ENCODE measurements at places on chromosomes 16 and 17. TPM values are rescaled to one million over a fixed set of nuclear protein-coding genes. Genes with fewer than 3 reads are reported as not detected.

- H3K4me3 ChIP-seq: no peak overlapping the region
- H3K27me3 ChIP-seq: no peaks in the 10 kb centered on the region
- no peak for DNase-seq
- no peak overlapping the region for H3K27ac ChIP-seq
These were observed 189.9 kb downstream of the NTN1 start for GRCh38 chr17:9211133-9211765.

CHST4 gene
- not detected for total RNA-seq

DNA sequence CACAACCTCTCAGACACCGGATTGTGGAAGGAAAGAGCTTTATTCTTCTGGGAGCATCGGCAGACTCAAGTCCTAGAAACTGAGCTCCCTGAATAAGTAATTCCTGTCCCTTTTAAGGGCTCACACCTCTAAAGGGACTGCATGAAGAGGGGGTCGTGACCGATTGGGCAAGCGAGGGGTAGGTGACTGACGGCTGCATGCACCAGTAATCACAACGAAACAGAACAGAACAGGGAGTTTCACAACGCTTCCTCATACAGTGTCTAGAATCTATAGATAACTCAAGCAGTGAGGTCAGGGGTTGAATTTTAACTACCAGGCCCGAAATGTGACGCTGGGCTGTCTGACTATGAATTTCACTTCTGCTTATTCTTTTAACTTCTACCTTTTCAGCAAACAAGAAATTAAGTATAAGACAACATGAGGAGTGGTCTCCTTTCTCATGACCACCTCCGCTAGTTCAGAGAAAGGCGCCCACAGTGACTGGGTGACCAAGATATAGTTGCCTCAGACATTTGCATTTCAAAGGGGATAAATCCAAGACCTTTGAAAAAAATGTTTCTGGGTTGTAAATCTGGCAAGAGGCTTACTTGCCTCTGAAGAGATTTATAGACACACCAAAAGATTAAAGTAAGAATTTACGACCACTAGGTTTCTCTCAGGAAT, 88.4 kb upstream of the ATF7IP2 start:
- H3K36me3 ChIP-seq: no peaks in the 10 kb centered on the region
- DNase-seq: no peak
- no peaks in the 10 kb centered on the region for H3K27me3 ChIP-seq

IRX5 gene
- not detected for total RNA-seq

GRCh38 chr17:2035541-2036488, 5.9 kb downstream of the DPH1 start:
- peaks cover 8% of the 10 kb centered on the region for H3K4me1 ChIP-seq
- H3K27me3 ChIP-seq: no peaks in the 10 kb centered on the region
- no peak overlapping the region for H3K4me3 ChIP-seq
- peaks cover 29% of the 10 kb centered on the region for H3K36me3 ChIP-seq

DNA sequence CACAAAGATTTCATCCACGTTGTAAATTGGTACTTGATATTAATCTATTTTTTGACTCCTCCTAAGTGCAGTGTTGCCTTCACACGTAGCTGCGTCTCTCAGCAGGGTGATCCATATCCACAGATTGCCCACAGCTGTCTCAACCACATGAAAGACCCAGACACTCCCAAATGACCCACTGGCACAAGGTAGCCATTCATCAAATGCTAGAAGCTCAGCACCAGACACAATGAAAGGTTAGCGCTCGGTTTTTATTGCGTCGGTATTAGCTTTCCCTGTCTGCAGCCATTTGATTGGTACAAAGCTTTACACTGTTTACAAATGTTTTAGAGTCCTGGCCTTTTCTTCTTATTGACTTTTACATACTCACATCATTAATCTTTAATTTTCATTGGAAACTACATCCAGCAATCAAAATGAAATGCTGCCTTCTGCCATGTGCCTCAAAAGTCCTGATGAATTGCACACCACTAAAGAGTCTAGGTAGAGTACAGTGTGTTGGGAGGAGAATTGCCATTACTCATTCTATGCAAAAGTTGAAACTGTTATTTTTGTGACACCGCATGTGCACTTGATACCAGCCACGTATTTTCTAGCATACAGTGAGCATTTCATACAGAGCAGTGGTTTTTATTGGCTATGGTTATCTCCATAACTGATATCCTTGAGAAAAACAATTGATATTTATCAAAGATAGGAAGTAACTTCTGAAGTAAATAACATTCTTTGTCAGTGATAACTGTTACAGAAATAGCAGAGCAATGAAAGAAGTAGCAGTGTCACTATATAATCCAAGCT, 127.3 kb upstream of the NUDT7 start:
- no peak overlapping the region for H3K4me3 ChIP-seq
- no peaks in the 10 kb centered on the region for H3K36me3 ChIP-seq
- H3K27me3 ChIP-seq: no peaks in the 10 kb centered on the region

HOXB5 gene
- total RNA-seq: not detected

FBXO31 gene
- 47.2 TPM for total RNA-seq

- H3K4me3 ChIP-seq: no peak overlapping the region
- no peak overlapping the region for H3K27ac ChIP-seq
- peak; percentile 51 for DNase-seq
- H3K36me3 ChIP-seq: no peaks in the 10 kb centered on the region
- peaks cover 32% of the 10 kb centered on the region for H3K27me3 ChIP-seq
- H3K4me1 ChIP-seq: peaks cover 11% of the 10 kb centered on the region
These were observed 9.5 kb downstream of the FOXF1 start for GRCh38 chr16:86519649-86520316.

KRT13 gene
- total RNA-seq: not detected

DNA sequence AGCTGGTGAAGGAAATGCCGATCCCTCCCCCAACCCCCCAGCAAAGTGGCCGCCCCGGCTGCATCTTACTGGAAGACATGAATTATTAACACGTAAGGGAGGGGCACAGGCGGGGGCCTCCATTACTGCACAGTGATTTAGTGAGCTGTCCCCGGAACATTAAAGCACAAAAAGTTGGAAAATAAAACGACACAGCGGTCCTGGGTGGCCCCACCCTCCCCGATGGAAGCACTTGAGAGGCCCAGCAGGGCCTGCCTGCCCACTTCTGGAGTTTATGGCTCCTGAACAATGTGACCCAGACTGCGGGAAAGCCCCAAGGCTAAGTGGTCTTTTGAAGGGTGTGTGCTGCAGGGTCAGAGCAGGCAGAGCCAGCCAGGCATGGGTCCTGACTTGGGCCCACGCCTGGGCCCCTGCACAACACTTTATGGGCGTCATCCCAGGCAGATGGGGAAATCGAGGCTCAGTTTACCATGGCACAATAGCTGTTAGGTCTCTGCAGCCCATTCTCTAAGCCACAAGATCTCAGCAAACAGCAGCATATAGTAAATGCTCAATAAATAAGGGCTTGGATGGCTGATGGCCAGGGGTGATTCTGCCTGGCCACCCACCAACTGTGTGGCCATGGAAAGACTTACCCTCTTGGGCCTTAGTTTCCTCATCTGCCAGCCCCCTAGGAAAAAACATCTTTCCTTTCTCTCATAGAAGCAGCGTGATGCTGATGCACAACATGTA, 22.8 kb downstream of the CCDC102A start:
- no peak overlapping the region for H3K27ac ChIP-seq
- H3K36me3 ChIP-seq: peaks cover 52% of the 10 kb centered on the region
- DNase-seq: no peak
- H3K27me3 ChIP-seq: no peaks in the 10 kb centered on the region
- H3K4me3 ChIP-seq: no peak overlapping the region

DNA sequence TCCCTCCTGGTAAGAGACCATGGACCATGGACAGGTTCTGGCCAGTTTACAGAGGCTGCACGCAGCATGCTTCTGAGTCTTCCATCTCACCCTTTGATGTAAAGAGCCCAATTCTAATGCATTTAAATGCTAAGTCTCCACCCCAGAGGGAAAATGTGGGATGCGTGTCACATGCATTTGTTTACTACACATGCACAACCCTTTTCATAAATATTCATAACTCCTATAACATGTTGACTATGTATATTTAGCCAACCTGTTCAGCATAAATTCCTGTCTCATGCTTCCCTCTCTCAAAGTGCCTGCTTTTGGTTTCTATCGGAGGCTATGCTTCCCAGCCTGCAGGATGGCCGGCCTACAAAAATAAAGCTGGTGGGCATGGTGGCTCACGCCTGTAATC, 260.3 kb downstream of the STX8 start:
- H3K27me3 ChIP-seq: no peaks in the 10 kb centered on the region
- no peak overlapping the region for H3K27ac ChIP-seq
- no peak for DNase-seq

TTLL6 gene
- total RNA-seq: not detected

DNA sequence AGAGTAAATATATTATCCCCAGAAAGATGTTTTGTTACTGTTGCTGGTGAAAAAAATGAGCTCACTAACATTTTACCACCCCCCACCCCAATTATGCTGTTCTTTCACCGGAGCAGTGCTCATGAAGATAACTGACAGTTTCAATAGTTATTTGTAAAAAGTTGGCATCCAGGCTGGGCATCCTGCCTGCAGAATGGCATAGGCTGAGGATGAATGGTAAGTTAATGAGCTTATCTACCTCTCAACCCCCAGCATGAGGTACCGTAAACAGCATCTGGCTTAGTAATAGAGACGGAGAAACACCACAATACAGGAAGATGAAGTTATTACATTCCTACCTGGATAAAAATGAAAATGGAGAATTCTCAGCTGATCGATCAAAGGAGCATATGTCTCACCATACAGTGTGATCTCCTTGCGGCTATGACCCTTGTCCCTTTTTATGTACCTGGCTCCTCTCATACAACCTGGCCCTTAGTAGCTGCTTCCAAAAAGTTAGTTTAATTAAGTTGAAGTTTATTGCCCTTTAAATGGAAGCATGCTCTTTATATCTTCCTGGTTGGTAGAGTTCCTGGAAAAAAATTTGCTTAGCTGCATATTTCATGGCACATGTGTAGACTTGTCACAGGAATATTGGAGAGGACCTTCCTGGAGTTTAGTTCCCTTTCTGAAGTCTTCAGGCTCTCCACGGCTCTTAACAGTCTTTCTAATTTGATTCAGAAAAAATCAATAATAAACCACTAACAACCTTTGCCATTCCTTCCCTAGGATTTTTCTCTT, 61.2 kb upstream of the MPHOSPH6 start:
- no peaks in the 10 kb centered on the region for H3K36me3 ChIP-seq
- H3K27me3 ChIP-seq: no peaks in the 10 kb centered on the region
- H3K4me1 ChIP-seq: no peaks in the 10 kb centered on the region
- no peak overlapping the region for H3K4me3 ChIP-seq
- no peak for DNase-seq

GRCh38 chr16:78433116-78433515, 333.7 kb downstream of the WWOX start:
- H3K27ac ChIP-seq: no peak overlapping the region
- H3K4me1 ChIP-seq: peaks cover 2% of the 10 kb centered on the region
- no peak for DNase-seq

EME1 gene
- total RNA-seq: 3.2 TPM

- H3K4me3 ChIP-seq: no peak overlapping the region
- no peak for DNase-seq
- peaks cover 23% of the 10 kb centered on the region for H3K4me1 ChIP-seq
- no peaks in the 10 kb centered on the region for H3K27me3 ChIP-seq
These were observed 10.7 kb upstream of the CISD3 start for GRCh38 chr17:38719289-38719942.

ABCC11 gene
- 0.20 TPM for total RNA-seq

- H3K4me1 ChIP-seq: peaks cover 30% of the 10 kb centered on the region
- no peak overlapping the region for H3K27ac ChIP-seq
- no peak overlapping the region for H3K4me3 ChIP-seq
- DNase-seq: no peak
- H3K27me3 ChIP-seq: peaks cover 20% of the 10 kb centered on the region
- H3K36me3 ChIP-seq: no peaks in the 10 kb centered on the region
These were observed 3.4 kb downstream of the USH1G start for GRCh38 chr17:74919440-74920305.

DNA sequence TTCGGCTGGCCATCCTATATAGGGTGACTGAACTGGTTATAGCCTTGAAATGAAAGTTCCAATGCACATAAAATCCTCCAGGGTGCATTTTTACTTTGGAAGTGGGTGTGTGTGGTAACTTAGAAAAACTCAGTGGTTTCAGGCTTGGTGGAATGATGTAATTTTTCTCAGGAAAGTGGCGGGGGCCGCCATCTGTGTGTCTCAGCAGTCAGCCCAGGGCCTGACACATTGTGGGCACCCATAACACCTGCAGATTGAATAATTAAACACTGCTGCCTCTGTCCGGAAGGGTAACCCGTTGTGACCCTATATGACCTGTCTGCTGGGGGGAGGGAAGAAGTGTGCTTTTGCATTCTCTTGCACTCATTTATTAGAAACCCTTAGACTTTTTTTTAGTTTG, 2.2 kb upstream of the PDP2 start:
- H3K27me3 ChIP-seq: no peaks in the 10 kb centered on the region
- H3K4me3 ChIP-seq: no peak overlapping the region
- H3K4me1 ChIP-seq: peaks cover 46% of the 10 kb centered on the region
- H3K36me3 ChIP-seq: no peaks in the 10 kb centered on the region
- DNase-seq: peak; percentile 19

MATCAP1 gene
- total RNA-seq: 12.6 TPM

Measured in natural killer cell (primary cell).